ENCODE measurements at places on chromosomes 6 and 20.

DNA sequence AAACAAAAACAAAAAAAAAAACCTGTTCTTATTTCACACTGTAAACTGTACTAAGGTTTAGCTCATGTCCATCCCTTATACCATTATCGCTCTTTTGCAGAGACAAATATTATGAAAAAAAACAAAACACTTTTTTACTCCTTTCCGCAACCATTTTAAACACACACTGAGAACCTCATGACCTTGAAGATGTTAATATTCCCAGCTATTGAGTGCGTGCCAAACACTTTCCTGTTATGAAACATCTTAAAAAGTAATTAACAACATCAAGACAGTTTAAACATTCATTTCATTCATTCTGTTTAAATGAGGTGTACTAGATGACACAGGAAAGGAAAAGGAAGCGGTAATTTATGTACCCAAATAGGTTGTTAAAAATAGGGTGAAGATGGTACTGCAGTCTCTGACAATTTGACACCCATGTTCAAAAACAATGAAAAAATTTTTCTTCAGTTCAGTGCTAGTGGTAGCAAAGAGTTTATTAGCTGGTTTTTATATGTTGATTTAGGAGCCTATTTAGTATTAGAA lies 3.9 kb upstream of the ARHGAP18 start:
- H3K27me3 ChIP-seq = peaks cover 6% of the 10 kb centered on the region
- H3K27ac ChIP-seq = no peak overlapping the region
- DNase-seq = no peak
- H3K4me3 ChIP-seq = no peak overlapping the region

DNA sequence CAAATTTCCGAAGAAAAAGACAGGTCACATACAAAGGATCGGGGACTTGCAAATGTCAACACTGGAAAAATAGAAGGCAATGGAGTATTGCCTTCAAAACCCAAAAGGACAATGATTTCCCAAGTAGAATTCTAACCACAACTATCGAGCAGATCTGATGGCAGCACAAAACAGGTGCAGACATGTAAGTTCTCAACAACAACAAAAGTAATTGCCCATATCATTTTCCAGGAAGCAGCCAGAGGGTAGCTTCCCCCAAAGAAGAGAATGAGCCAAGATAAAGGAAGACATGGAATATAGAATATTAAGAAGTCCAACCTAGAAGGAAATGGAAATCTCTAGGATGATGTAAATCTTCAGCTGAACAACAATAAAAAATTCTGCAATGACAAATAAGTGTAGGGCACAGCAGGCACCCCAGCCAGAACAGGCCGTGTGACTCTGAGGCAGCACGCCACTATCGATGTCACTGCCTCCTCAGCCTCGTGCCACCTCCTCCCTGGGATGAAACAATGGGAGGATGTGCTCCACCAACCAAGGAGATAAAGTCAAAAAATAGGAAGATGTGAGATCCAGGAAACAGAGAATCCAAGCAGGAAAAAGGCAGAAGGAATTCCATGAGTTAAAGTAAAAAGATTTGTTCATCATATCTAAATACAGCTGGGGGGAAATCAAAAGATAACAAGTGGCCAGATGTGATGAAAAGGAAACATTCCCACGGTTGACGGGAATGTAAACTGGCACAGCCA lies 34.1 kb downstream of the SERPINB1 start:
- H3K27ac ChIP-seq = no peak overlapping the region
- peaks cover 11% of the 10 kb centered on the region for H3K4me1 ChIP-seq
- peaks cover 3% of the 10 kb centered on the region for H3K36me3 ChIP-seq
- no peak overlapping the region for H3K4me3 ChIP-seq
- no peaks in the 10 kb centered on the region for H3K27me3 ChIP-seq
- no peak for DNase-seq

DNA sequence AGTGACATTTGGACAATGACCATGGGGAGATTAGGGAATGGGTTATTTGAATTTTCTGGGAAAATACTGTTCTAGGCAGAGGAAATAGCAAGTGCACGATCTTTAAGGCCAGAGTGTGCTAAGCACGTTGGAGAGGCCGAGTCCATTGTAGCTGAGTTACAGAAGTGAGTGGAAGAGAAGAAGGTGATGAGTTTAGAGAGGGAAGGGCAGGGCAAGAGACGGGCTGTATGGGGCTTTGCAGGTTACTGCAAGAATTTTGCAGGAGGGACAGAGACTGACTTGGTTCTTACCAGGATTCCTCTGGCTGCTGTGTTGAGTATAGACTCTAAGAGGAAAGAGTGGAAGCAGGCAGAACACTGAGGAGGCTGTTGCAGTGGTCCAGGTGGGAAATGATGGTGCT lies 1.1 kb upstream of the NCOA3 start:
- H3K36me3 ChIP-seq = peaks cover 20% of the 10 kb centered on the region
- H3K27ac ChIP-seq = peak overlapping the region; percentile 92
- H3K27me3 ChIP-seq = no peaks in the 10 kb centered on the region
- H3K4me3 ChIP-seq = peak overlapping the region; percentile 90
- no peak for DNase-seq

GRCh38 chr6:109799129-109799528 lies 108.0 kb downstream of the FIG4 start:
- H3K4me3 ChIP-seq = no peak overlapping the region
- peaks cover 10% of the 10 kb centered on the region for H3K4me1 ChIP-seq
- no peaks in the 10 kb centered on the region for H3K27me3 ChIP-seq
- H3K27ac ChIP-seq = no peak overlapping the region

- peaks cover 10% of the 10 kb centered on the region for H3K4me1 ChIP-seq
- H3K4me3 ChIP-seq = no peak overlapping the region
- H3K27me3 ChIP-seq = peaks cover 4% of the 10 kb centered on the region
- DNase-seq = no peak
- no peak overlapping the region for H3K27ac ChIP-seq
Observed at GRCh38 chr6:40957616-40958492, 81.2 kb downstream of the UNC5CL start.

- peak; percentile 21 for DNase-seq
- H3K27ac ChIP-seq = peak overlapping the region; percentile 78
- peaks cover 30% of the 10 kb centered on the region for H3K4me1 ChIP-seq
- H3K36me3 ChIP-seq = no peaks in the 10 kb centered on the region
- H3K4me3 ChIP-seq = no peak overlapping the region
- no peaks in the 10 kb centered on the region for H3K27me3 ChIP-seq
Observed at GRCh38 chr6:134398453-134398852, 80.5 kb upstream of the SGK1 start.

DNA sequence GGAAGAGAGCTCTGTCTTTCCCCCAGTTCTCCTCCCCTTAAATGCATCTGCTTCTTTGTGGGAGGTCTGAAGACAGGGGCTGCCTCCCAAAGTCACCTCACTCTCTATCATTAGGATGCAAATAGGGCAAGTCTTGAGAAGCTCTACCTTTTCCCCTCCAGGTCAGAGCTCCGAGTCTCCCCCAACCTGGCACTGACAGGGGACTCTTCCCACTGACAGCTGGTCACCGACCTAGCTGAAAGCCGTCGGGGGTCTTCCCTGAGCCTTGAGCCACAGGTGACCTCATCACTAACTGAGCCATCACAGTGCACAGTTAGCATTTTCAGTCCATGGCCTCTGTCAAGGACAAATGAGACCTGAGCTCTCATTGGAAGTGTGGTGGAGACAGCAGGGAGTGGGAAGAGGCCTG lies 386.7 kb downstream of the HACE1 start:
- no peaks in the 10 kb centered on the region for H3K36me3 ChIP-seq
- no peaks in the 10 kb centered on the region for H3K4me1 ChIP-seq
- peaks cover 7% of the 10 kb centered on the region for H3K27me3 ChIP-seq
- no peak overlapping the region for H3K27ac ChIP-seq

DNA sequence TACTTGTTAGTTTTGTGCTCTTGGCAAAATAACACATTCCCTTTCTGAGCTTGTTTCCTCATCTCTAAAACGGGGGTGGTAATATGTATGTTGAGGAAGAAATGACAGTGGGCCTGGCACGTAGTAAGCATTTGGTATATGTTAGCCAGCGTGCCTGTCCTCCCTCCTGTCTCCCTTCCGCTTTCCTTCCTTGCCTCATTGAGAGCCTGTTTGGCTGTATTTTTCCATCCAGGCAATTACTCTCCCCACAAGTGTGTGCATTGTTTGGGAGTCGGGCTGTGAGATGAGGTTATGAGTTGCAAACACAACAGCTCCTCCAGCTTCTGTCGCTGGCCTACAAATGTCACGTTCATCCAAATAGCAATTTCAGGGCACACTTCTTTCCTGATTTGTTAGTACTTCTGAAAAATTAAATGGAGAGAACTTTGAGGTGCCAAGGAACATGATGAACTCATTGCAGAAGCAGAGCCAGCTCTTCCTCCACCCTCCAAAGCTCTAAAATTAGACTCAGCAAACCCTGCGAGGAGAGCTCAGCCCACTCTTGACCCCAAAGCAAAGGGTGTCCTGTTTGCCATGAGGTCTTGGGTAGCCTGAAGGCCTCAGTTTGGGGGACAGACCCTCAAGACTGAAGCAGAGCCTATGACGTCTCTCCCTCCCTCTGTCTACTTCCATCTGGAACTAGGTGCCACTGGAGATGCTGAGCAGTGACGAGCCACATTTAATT lies 50.7 kb upstream of the TOX2 start:
- no peak overlapping the region for H3K4me3 ChIP-seq

DNA sequence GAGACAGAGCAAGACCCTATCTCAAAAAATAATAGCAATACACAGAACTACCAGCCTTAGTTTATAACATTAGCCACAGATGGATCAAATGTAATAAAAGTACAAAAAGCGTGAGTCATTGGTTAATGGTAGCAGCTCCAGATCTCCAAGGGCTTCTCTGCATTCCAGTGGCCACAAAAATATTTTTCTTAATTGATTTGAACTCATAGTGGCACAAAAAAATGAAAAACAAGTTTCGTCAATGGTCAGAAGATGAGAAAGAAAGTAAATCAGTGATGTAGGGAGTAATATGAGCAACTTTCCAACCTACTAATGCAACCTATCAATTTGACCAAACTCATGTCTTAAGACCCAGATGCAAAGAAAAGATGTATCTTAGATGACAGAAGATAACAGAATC lies 79.6 kb downstream of the CEP57L1 start:
- no peak for DNase-seq
- H3K4me3 ChIP-seq = no peak overlapping the region
- no peaks in the 10 kb centered on the region for H3K36me3 ChIP-seq
- H3K4me1 ChIP-seq = no peaks in the 10 kb centered on the region
- peaks cover 15% of the 10 kb centered on the region for H3K27me3 ChIP-seq

GRCh38 chr20:62165762-62166399 lies 16.9 kb upstream of the MTG2 start:
- no peaks in the 10 kb centered on the region for H3K27me3 ChIP-seq
- no peak for DNase-seq
- no peak overlapping the region for H3K4me3 ChIP-seq
- peaks cover 15% of the 10 kb centered on the region for H3K36me3 ChIP-seq
